NCI-H82 (cell line): ENCODE measurements at places on chromosomes 6 and 20.

DNA sequence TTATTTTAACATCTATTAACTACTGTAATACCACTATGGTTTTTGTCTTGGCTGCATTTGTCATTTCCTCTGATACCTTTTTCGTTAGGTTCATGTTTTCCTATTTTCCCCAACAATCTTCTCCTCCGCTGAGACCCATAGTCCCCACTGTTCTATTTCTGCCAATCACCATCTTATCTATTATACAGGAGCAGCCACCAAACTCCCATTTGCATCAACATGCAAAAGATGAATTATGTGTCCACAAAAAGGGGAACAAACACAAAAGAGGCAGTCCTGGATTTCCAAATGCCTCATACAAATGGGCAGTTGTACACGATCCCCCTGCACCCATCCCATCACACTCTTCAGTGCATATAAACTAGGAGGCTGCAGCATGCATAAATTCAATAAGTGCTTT, 121.7 kb upstream of the MYLIP start:
- DNase-seq: no peak

DNA sequence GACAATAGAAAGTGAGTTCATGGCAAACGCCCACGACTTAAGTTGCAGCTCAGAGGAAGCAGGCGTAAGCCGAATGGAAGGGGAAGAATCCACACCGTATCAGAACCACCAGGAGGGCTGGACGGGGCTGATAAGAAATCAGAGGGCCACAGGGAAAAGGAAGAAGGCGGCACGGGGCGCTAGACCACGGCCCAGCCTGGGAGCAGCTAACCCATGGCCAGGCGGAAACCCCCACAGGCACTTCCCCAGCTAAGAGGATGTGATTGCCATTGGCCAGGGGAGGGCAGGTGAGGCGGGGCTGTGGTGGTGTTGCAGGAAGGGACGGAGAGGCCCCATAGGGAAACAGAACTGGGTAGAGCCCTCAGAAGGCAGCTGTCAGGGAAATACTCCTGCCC, 174.0 kb upstream of the AFDN start:
- no peak for DNase-seq

DNA sequence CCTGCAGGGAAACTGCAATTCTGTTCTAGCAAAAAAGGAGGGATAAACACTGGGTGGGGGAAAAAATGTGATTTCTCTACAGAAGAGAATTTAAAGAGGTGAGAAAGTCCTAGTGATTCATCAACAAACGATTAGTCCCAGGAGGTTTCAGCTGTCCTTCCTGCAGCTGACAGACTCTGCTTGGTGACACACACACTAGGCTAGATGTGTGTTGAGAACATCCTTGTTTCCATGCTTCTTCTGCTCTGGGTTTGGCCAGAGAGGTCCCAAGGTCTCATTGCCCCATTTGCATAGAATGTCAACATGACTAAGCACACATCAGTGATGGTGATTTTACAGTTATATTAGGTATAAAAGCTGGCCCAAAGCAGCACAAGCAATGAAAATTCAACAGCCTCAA, 258.3 kb downstream of the NFATC2 start:
- DNase-seq: no peak

DNA sequence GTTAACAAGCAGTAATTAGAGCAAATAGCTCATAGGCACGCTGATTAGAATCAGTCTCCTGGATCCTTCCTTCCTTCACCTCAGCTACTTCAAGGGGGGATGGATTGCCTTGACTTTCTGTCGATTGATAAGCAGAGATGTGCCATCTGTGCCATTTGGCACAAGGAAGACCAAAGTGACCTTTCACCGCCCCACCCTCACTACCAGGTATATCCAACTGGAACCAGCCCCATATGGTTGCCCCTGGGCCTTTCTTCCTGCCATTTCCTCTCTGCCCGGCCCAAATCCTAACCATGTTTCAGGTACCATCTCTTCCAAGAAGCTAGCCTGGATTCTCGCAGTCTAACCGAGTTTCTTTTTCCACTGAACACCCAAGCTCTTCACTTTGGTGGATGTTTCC, 8.7 kb upstream of the CPNE5 start:
- DNase-seq: no peak
